ENCODE measurements at places on chromosomes 6 and 20.

- no peak for DNase-seq
- H3K4me3 ChIP-seq, result no peak overlapping the region
Measured at GRCh38 chr20:57244221-57244585, 22.2 kb downstream of the BMP7 start.

- H3K36me3 ChIP-seq, result no peaks in the 10 kb centered on the region
- H3K27me3 ChIP-seq, result no peaks in the 10 kb centered on the region
- H3K27ac ChIP-seq, result no peak overlapping the region
- H3K4me3 ChIP-seq, result no peak overlapping the region
Measured at GRCh38 chr20:50358971-50359370, 151.2 kb upstream of the PTPN1 start.

- no peak overlapping the region for H3K27ac ChIP-seq
- H3K36me3 ChIP-seq, result no peaks in the 10 kb centered on the region
- no peaks in the 10 kb centered on the region for H3K4me1 ChIP-seq
- no peaks in the 10 kb centered on the region for H3K27me3 ChIP-seq
Measured at GRCh38 chr20:16622501-16622900, 49.3 kb upstream of the KIF16B start.

DNA sequence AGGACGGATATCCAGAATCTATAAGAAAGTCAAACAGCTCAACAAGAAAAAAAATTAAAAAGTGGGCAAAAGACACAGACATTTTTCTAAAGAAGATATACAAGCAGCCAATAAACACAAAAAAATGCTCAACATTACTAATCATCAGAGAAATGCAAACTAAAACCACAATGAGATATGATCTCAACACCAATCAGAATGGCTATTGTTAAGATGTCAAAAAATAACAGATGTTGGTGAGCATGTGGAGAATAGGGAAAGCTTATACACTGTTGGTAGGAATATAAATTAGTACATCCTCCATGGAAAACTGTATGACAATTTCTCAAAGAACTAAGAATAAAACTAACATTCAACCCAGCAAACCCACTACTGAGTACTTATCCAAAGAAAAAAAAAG is 23.3 kb upstream of the OSTM1 start:
- no peak overlapping the region for H3K27ac ChIP-seq
- no peaks in the 10 kb centered on the region for H3K4me1 ChIP-seq
- H3K4me3 ChIP-seq, result no peak overlapping the region
- no peaks in the 10 kb centered on the region for H3K36me3 ChIP-seq
- DNase-seq, result no peak

- H3K36me3 ChIP-seq, result no peaks in the 10 kb centered on the region
- no peak for DNase-seq
- H3K27me3 ChIP-seq, result no peaks in the 10 kb centered on the region
- H3K27ac ChIP-seq, result no peak overlapping the region
- no peak overlapping the region for H3K4me3 ChIP-seq
Measured at GRCh38 chr20:8413691-8414090, 281.6 kb downstream of the PLCB1 start.

DNA sequence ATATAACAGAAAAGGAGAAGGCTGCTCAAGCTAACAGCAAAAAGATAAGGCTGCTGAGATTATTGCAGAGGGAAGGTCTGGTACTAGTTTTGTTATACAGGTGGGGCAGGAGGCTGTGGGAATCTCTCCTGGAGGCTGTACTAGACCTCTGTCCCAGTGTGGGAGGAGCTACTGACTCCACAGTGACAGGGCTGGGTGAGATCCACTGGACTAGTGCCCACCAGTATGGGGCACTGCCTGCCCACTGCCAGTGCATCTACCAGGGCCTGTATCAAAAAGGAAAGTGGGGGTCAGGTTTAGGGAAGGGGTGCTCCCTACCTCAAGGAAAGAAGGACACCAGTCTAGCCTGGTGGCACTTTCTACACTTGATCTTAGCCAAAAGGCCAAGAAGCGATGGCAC is 30.1 kb downstream of the GSTA2 start:
- no peak overlapping the region for H3K4me3 ChIP-seq
- H3K4me1 ChIP-seq, result no peaks in the 10 kb centered on the region
- no peaks in the 10 kb centered on the region for H3K36me3 ChIP-seq
- no peak overlapping the region for H3K27ac ChIP-seq
- no peaks in the 10 kb centered on the region for H3K27me3 ChIP-seq
- no peak for DNase-seq

DNA sequence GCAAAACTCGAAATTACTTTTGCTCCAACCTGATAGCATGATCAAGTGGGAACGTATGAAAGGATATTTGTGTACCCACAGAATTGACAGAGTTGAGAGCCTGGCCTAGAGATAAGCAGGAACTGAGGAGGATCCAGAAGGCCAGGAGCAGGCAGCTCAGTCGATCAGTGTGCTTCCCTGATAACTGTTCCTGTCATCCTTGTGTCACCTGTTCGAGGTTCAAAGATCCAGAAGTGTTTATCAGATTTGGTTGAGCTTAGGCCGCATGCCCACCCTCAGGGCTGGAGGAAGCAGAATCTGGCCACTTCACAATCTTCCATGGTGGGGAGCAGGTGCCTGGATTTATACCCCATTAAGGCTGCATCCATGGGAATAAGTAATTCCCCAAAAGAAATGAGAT is 124.8 kb downstream of the QRSL1 start:
- H3K27me3 ChIP-seq, result no peaks in the 10 kb centered on the region
- DNase-seq, result no peak
- no peaks in the 10 kb centered on the region for H3K36me3 ChIP-seq
- no peak overlapping the region for H3K4me3 ChIP-seq
- peaks cover 2% of the 10 kb centered on the region for H3K4me1 ChIP-seq

DNA sequence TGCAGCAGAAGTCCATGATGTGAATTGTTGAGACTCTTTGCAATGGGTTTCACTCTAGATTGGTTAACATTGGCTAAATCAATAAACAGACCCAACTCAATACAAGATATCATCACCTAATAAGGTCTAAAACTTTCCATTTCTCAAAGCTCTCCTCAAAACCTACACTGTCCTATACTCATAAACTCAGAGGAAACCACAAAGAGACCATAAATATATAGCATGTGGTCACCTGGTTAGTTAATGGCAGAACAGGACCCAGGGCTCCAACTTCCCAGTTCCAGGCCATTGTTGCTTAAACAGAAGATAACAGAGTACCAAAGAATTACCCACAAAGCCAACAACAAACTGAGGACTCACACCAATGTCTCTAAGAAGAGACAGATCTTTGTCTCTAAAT is 12.0 kb downstream of the RTN4IP1 start:
- H3K4me1 ChIP-seq, result peaks cover 2% of the 10 kb centered on the region
- no peaks in the 10 kb centered on the region for H3K27me3 ChIP-seq
- H3K27ac ChIP-seq, result no peak overlapping the region
- H3K4me3 ChIP-seq, result no peak overlapping the region
- no peak for DNase-seq
- H3K36me3 ChIP-seq, result peaks cover 1% of the 10 kb centered on the region

DNA sequence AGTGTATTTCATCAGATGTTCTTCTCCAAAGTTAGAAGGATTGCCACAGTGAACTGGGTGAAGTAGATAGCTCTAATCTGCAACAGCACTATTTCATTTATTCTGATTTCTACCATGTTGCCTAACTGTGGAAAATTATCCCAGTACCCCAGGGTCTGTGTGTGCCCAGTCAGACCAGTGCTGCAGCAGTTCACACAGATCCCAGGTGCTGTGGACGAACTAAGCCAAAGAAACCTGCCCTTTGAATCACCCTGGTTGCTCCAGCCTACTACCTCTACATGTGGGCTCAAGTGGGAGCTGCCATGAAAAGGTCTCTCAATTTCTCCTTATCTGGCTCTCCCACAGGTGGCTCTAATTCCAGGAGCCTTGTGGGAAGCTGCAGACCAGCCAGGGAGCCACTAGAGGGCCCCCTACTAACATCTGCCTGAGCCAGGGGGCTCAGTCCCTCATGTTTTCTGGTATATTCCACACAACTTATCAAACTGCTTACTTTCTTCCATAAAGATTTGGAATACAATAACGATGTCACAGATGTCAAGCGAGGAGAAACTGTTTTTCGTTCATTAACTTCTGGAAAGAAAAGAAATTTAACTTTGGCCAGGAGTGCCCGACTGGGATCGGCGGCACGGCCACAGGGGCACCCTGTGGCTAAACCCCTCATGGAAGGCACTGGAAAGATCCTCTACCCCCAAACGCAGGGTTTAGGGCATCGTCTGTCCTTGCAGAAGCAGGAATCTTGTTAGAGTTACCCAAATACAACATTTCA is 31.6 kb upstream of the LY86 start:
- peak; percentile 81 for DNase-seq
- H3K27me3 ChIP-seq, result no peaks in the 10 kb centered on the region
- H3K27ac ChIP-seq, result no peak overlapping the region
- H3K36me3 ChIP-seq, result no peaks in the 10 kb centered on the region
- peaks cover 2% of the 10 kb centered on the region for H3K4me1 ChIP-seq

DNA sequence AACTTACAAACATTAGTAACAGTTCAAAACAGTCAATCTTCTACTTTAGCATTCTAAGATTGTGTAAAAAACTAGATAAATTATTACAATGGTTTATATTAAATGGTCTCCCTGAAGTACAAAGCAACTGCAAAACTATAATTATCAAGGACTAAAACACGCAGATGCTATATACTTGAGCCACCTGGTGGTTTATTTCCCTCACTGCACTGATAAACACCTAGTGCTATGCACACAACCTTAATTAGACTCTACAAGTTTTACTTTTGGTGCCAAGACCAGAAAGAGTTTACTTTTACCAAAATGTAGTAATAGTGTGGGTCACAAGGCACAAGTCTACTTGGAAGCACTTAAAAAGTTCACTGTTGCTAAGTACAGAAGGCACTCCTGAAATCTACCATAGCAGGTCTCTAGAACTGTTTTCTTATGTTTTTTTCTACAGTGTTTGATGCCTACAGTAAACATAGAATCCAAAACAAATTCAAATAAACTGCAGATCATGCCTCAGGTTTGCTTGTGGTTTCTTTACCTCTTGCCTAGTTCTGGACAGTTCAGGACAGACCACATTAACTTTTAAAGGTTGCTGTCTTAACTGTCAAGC is 49.2 kb downstream of the GMDS start:
- DNase-seq, result peak; percentile 52
- H3K27ac ChIP-seq, result no peak overlapping the region
- H3K36me3 ChIP-seq, result no peaks in the 10 kb centered on the region
- no peaks in the 10 kb centered on the region for H3K4me1 ChIP-seq
- H3K4me3 ChIP-seq, result no peak overlapping the region

DNA sequence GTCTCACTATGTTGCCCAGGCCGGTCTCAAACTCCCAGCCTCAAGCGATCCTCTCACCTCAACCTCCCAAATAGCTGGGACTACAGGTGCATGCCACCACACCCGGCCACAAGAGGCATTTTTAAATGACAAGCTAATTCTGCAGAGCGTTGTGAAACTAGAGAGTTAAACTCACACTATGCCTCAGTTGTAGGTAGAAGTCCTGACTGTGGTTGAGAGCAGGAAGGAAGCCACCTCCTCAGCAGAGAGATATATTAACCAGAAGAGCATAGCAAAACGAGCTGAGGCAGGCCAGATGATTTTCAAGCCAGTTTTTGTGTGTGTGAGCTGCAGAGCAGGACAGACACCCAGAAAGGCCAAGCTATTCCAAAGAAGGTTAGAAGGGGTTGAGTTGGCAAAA is 150.3 kb downstream of the MBOAT1 start:
- no peaks in the 10 kb centered on the region for H3K36me3 ChIP-seq
- H3K4me3 ChIP-seq, result no peak overlapping the region
- no peak for DNase-seq
- no peak overlapping the region for H3K27ac ChIP-seq

- H3K27me3 ChIP-seq, result no peaks in the 10 kb centered on the region
- H3K36me3 ChIP-seq, result no peaks in the 10 kb centered on the region
- no peaks in the 10 kb centered on the region for H3K4me1 ChIP-seq
- peak; percentile 85 for DNase-seq
Measured at GRCh38 chr6:108966855-108967755, 118.9 kb downstream of the ARMC2 start.

GRCh38 chr6:150491811-150492172 is 107.9 kb upstream of the PLEKHG1 start:
- H3K27me3 ChIP-seq, result no peaks in the 10 kb centered on the region
- no peak for DNase-seq
- no peaks in the 10 kb centered on the region for H3K36me3 ChIP-seq
- no peak overlapping the region for H3K4me3 ChIP-seq
- no peaks in the 10 kb centered on the region for H3K4me1 ChIP-seq
- no peak overlapping the region for H3K27ac ChIP-seq

DNA sequence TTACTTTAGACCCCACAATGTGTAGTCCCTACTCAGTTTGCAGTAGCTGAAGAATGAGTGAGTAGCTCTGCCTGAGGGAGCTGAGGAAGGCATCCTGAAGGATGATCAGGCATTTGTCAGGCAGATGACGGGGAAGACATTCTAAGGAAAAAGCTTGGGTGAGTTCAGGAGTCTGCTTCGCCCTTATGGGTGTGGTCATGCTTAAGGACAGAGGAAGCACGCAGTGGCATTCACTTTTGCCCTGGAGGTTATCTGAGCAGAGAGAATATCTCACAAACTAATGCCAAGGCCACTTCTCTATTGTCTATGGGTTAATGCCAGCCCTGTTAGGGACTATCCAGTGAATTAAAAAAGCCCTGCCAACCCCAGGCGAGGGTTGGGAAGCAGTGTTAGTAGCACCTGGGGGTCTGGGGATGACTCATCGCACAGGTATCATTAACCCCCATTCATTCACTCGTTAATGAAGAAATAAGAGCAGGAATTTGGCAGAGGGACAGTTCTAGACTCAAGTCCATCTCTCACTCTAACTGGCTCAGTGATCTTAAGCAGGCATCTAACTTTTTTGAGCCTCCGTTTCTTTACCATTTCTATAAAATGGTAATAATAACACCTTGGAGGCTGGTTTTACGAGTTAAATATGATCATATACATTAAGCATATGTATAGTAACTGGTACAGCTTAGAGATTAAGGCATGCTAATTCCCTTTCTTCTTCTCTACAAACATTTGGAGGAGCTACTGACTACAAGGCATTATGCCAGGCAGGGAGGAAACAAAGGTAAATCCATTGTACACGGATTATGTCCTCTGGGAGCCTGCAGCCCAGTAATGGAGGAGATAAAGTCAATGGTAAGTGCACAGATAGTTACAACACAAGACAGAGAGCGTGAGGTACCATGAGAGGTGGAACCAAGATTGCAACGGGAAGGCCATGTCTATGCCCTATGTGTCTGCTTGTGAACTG is 93.2 kb upstream of the AKIRIN2 start:
- no peak overlapping the region for H3K27ac ChIP-seq
- no peaks in the 10 kb centered on the region for H3K36me3 ChIP-seq
- no peaks in the 10 kb centered on the region for H3K4me1 ChIP-seq
- H3K4me3 ChIP-seq, result no peak overlapping the region
- DNase-seq, result no peak

GRCh38 chr20:53833333-53834061 is 236.9 kb downstream of the BCAS1 start:
- H3K4me1 ChIP-seq, result no peaks in the 10 kb centered on the region
- H3K4me3 ChIP-seq, result no peak overlapping the region
- DNase-seq, result no peak
- H3K27ac ChIP-seq, result no peak overlapping the region
- no peaks in the 10 kb centered on the region for H3K36me3 ChIP-seq
- no peaks in the 10 kb centered on the region for H3K27me3 ChIP-seq
